ENCODE measurements at places on chromosomes 16 and 17. TPM values are rescaled to one million over a fixed set of nuclear protein-coding genes. Genes with fewer than 3 reads are reported as not detected.

The SEZ6L2 gene
- 4.1 TPM for total RNA-seq

The TP53TG3 gene
- total RNA-seq = not detected

The TBC1D3B gene
- total RNA-seq = 1.5 TPM

The PPY gene
- total RNA-seq = not detected

The SALL1 gene
- total RNA-seq = under 0.01 TPM

The C1QTNF8 gene
- total RNA-seq = not detected

The MEIOC gene
- total RNA-seq = 0.66 TPM

The PARD6A gene
- 0.44 TPM for total RNA-seq

The GAN gene
- 5.1 TPM for total RNA-seq

The TBX2 gene
- 134 TPM for total RNA-seq

The PDE6G gene
- total RNA-seq = not detected

The TEX19 gene
- total RNA-seq = not detected

The OR3A3 gene
- not detected for total RNA-seq

The HSD3B7 gene
- total RNA-seq = 76.7 TPM
